ENCODE measurements at places on chromosomes 5 and 9. TPM values are rescaled to one million over a fixed set of nuclear protein-coding genes. Genes with fewer than 3 reads are reported as not detected.

- DNase-seq: peak; percentile 68
- H3K27me3 ChIP-seq: no peaks in the 10 kb centered on the region
Measured at GRCh38 chr9:131872006-131872405, 132.1 kb upstream of the RAPGEF1 start.

GRCh38 chr5:67089200-67089725, 107.3 kb downstream of the CD180 start:
- peaks cover 11% of the 10 kb centered on the region for H3K4me1 ChIP-seq
- H3K4me3 ChIP-seq: no peak overlapping the region
- H3K27ac ChIP-seq: peak overlapping the region; percentile 31
- H3K36me3 ChIP-seq: peaks cover 9% of the 10 kb centered on the region

DNA sequence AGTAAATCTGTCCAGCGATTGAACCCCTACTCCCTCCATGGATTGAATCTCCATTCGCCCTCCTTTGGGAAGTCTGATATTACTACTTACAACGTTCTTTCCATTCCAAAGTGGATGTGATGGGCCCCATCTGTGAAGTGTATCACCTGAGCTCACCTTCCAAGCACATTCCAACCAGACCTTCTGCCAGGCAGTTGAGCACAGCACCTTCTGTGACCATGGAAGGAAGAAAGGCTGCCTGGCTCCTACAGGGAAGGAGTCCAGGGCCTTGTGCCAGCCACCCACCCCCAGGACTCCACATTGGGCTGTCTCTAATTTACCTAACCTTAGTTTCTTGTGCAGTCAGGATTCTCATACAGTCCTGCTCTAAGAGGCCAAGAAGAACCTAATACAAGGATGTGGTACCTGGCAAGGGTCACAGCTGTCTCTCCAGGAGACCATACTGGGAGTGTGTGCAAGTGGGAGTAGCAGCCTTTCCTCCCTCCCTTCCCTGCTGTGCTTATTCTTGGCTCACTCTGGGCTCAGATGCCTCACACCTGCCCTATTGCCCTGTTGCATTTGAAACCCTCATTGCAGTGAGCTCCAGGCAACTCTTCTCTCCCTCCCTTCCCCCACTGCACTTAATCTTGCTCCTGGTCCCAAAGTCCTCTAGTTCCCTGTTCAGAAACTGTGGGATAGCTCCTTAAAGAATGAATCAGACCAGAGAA, 116.1 kb downstream of the NRG2 start:
- no peak for DNase-seq
- no peaks in the 10 kb centered on the region for H3K4me1 ChIP-seq
- no peak overlapping the region for H3K27ac ChIP-seq
- no peaks in the 10 kb centered on the region for H3K27me3 ChIP-seq

DNA sequence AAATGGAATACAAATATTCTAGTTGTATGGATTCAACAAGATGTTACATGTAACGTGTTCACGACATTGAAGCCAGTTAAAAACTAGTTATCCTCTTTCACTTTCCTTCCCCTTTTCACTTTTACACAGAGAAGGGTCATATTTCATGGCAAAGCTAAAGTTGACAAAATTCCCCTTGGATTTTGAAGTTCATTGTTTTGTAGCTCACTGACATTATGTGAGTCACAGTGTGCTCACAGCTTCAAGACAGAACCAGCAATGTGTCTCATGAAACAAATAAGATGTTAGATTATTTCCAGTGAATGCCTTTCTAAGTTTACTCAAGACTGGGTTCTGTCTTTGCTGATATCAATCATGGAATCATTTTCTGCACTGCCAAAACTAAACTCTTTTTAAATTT, 535.5 kb upstream of the GRIN3A start:
- DNase-seq: no peak
- no peak overlapping the region for H3K4me3 ChIP-seq
- no peaks in the 10 kb centered on the region for H3K4me1 ChIP-seq

DNA sequence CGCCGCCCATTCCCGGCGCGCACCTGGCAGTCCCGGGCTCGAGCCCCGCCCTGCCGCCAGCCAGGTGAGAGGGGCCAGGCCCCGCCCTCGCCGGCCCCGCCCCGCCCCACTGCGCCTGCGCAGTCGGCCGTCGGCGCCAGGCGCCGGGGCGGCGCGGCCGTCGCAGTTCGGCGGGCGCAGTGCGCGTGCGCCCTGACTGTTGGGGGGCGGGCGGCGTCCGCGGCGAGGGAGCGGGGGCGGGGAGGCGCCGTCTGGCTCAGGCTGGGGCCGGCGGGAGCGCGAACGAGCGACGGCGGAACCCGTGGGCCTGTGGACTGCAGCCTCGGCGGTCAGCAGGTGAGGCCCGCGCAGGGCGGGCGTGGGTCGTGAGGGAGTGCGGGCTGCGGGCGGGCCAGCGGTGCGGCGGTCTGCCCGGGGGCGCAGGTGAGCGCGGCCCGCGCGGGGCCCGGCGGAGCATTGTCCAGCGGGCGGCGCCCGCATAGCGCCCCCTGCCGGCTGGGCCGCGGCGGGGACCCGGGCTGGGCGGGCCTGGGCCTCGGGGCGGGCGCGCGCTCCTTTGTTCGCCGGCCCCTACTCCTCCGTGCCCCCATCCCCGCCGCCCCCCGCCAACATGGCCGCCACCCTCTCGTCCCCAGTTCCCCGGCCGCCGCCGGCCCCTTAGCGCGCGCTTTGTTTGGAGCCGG, at the start of gene SPIN1:
Gene SPIN1, plus strand, starts transcription at position 242 of the 683 bp plus-strand sequence. CDS start 38,096 bp downstream, outside the sequence.
- H3K4me1 ChIP-seq: peaks cover 7% of the 10 kb centered on the region
- no peaks in the 10 kb centered on the region for H3K27me3 ChIP-seq
- peak within 1 kb of the TSS; percentile 93 for H3K27ac ChIP-seq
- DNase-seq: peak; percentile 86
- H3K4me3 ChIP-seq: peak within 1 kb of the TSS; percentile 83

PCDHGB3 gene
- total RNA-seq: 1.5 TPM

SURF6 gene
- total RNA-seq: 10.9 TPM

ACER2 gene
- 3.5 TPM for total RNA-seq

GFI1B gene
- 0.18 TPM for total RNA-seq
